GM12864 (cell line): ENCODE measurements at places on chromosomes 2 and 18.

- DNase-seq = peak; percentile 66
These were observed 25.5 kb upstream of the NFE2L2 start for GRCh38 chr2:177289824-177290628.

- no peak for DNase-seq
These were observed 238.2 kb upstream of the RBBP8 start for GRCh38 chr18:22694954-22695353.

- DNase-seq = no peak
These were observed 90.1 kb upstream of the ARL5A start for GRCh38 chr2:151918308-151918707.

DNA sequence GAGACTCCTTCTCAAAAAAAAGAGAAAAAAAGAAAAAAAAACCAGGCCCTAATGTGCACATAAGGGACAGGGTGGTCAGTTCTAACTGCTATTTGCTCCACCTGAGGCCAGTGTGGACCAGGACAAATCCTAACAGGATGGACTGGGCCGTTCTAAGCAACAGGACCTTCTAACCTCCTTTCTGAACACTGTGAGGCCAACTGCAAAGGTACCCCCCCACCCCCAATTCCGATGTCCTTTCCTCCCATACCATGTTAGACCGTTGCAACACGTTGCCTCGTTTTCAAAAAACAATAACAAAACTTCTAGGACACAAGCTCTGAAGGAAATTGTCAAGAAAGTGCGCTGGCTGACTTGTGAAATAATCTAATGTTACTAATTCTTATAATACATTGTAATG lies 1.2 kb downstream of the THAP4 start:
- DNase-seq = no peak

DNA sequence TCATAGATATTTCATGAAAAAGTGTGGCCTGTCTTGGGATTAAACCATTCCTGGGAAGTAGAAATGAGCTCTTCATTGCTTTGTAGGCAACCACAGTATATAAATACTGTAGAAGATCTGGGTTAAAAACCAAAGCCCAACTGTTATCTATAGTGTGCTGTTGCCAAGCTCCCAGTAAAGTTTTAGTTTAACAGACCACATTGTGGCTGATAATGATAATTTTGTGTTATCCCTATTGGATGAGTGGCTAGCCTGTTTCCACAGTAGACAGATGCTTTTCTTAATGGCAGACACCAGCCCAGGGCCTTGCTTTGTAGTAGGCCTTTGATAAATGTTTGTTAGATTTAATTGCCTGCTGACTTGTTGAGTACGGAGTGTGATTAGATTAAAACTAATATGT lies 52.1 kb downstream of the FMNL2 start:
- no peak for DNase-seq

DNA sequence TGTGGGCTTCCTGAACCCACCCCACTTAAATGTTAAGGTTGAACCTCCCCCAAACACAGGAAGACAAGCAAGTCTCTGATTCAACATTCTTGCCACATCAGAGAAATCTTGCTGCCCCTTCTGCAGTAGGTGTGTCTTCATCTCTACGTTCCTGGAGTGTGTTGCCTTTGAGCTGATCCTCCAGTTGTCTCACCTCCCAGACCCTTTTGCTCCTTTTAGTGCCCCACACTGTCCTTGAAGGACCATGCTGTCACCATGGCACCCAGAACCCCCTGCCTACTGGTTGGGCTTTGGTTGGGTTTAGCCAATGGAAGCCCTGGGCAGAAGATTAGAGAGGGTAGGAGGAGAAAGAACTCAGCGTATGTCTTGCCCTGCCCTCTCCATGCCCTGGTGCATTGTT lies 10.7 kb downstream of the CAB39 start:
- DNase-seq = no peak
